Stimulated activated CD8-positive, alpha-beta memory T cell treated with anti-CD3 and anti-CD28 coated beads, Interleukin-4, amount 100 ng/mL, for 1 hour (primary cell): ENCODE measurements at places on chromosomes 4 and X.

- DNase-seq = no peak
These were observed 28.6 kb downstream of the KIAA0232 start for GRCh38 chr4:6811165-6811564.

DNA sequence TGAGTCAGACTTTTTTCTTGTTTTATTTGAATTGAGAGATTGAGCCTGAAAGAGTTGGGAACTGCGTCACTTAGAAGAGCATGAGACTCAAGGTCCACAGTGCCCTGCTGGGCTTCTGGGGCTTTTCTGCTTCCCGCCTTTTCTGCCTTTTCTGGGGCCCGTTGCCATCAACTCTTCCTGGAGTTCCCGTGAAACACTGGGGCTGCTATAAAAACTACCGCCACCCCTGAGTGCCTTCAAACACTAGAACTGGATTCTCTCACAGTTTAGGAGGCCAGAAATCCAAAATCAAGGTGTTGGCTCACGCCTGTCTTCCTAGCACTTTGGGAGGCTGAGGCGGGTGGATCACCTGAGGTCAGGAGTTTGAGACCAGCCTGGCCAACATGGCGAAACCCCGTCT, 49.8 kb downstream of the RWDD4 start:
- DNase-seq = no peak

DNA sequence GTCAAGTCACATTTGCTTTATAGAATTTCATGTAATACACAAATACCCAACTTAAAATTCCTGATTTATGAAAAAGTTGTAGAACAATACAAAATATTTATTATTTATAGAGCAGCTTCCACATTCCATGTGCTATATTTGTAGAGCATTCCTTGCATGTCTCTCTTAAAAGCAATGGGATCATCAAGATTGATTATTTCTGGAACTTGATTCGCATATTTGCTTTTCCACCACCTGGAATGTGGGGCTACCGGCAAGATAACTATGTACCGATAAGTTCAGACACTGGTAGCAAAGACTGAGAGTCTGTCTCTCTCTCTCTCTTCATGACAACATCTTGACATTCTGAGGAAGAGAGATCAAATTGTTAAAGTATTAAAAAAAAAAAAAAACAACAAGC, 59.3 kb downstream of the MAPK10 start:
- no peak for DNase-seq

GRCh38 chrX:133454491-133454914, 39.2 kb upstream of the GPC4 start:
- no peak for DNase-seq

GRCh38 chr4:19540859-19541540, 710.7 kb upstream of the SLIT2 start:
- no peak for DNase-seq

- no peak for DNase-seq
These were observed 55.6 kb downstream of the MAP7D2 start for GRCh38 chrX:20060961-20061748.

DNA sequence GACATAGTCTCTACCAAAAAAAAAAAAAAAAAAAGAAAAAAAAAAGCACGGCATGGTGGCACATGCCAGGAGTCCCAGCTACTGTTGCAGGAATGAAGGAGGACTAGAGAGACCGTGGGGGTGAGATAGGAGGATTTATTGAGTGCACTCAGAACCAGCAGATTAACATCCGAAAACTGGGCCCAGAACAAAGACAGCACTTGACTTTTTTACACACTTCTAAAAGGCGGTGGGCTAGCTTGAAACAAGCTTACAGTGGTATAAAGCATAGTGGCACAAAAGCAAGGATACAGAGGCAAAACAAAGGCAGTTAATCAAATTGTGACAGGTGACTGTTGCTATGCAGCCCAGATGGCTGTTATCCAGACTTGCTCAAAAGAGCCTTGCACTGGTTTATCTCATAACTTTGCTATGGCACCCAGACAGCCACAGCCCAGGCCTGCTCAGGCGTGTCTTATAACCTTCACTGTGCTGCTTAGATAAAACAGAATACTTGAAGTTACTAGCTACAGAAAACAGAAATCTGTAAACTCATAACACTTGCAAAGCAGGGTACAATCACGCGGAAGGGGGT, 9.9 kb upstream of the PI4K2B start:
- no peak for DNase-seq

DNA sequence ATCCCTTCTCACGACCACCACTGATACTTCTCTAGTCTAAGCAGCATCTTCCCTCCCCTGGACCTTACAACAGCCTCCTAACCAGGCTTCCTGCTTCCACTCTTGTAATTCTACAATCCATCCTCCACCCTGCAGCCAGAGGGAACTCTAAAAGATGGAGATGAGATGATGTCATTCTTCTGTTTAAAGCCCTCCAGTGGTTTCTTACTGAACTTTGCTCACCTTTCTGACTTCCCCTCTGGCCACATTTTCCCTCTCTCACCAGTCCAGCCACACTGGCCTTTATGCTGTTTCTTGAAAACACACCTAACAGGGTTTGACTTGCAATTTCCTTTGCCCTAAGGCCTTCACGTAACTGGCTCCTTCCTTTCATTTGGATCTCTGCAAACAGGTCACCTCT, 191.4 kb upstream of the NHS start:
- DNase-seq = no peak

- DNase-seq = no peak
These were observed 11.4 kb upstream of the FGF2 start for GRCh38 chr4:122815248-122815647.

- no peak for DNase-seq
These were observed 42.4 kb upstream of the CEP135 start for GRCh38 chr4:55906323-55906722.

DNA sequence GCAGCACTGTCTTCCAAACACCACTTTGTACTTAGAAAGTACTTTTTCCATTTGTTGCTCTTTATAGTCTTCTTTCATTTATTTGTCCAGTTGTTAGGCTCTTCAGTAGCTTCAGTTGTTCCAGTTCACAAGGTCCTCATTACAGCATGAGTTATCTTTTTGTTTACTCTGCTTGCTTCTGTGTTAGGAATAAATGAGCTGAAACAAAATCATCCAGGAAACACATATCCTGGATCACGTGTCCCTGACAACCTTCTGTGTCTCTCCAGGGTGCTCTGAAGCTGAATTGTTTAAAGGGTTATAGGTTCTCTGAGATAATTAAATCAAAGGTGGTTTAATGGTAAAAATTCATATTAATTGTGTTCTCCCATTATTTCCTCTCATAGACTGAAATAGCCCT, 19.9 kb upstream of the KLHL8 start:
- DNase-seq = no peak

GRCh38 chr4:140286456-140286855, 87.0 kb upstream of the SCOC start:
- DNase-seq = no peak
